Fibroblast of skin of scalp (primary cell): ENCODE measurements at places on chromosomes 16 and 17.

- no peak for DNase-seq
Observed at GRCh38 chr17:6639014-6639585, 1.4 kb downstream of the KIAA0753 start.

DNA sequence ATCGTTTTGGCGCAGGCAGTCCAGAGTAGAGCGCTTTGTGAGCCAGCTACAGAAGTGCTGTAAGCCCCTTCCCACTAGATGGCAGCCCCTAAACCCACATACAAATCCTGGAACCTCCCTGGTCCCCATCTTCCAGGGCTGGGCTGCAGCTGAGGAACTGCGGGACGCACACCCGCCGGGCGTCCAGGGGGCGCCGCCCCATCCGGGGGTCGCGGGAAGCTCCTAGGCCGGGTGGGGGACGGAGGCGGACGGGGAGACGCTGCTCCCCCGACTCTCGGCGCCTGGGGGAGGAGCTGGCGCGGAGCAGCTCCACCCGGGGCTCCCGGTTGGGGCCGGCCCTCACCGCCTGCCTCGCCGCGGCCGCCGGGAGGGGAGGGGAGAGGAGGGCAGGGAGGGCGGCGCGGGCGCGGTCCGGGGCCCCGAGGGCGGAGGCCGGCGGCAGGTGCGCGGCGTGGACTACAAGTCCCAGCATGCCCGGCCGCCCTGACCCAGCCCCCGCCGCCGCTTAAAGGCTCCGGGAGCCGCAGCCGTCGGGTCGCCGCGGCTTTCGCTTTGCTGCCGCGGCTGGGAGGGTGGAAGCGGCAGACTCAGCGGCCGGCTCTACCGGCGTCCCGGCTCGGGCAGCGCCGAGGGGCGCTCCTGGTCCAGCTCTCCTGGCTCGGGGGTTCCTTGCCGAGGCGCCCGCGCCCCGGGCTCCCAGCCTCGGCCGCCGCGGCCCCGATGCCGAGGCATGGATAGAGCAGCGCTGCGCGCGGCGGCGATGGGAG, at the start of gene KSR1:
Gene KSR1 (plus strand): TSS at position 535 of the 767 bp plus-strand sequence. CDS start 196 bp downstream, at position 731.
- DNase-seq = peak; percentile 71

DNA sequence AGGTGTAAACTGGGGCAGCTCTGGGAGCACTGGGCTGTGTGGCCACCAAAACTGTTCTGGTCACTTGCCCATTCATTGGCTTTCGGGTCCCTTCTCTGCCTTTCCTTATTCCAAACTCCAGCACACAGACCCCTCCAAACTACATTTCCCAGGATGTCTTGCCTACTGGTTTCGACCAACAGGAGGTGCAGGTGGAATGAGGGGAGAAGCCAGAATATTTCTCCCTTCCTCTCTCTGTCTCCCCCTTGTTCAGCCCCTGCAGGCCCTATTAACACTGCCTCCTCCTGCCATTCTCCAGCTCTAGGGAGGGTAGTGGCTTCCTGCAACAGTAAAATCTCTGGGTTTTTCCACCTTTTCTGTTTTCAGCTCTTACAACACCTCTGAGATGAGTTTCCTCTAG, 13.2 kb upstream of the NAGPA start:
- DNase-seq = no peak

DNA sequence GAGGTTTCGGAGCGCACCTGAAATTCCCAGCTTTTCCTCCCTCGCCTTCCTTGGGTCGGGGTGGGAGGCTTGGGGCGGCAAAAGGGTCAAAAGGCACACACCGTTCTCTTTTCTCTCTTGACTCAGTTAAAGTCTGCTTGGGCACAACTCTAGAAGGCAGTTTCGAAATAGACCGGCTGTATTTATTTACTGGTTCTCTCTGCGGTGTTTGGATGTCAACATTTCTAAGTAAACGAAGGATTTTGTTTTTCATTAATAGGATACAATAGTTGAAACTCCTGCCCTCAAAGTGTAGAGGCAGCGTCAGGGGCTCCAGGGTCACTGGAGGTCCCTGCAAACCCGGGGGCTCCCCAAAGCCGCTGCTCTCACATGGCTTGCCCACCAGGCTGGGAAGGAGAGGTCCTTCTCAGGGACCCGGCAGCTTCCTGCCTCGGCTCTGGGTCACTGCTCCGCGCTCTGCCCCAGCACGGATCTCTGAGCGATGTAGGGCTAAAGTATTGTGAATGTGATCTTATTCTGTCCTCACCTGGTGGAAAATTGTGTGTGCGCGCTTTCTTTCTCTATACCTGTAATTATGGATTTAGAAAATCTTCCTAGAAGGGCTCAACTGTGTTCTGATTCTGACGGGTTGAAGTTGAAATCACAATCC, 952 bp downstream of the BMERB1 start:
- no peak for DNase-seq

DNA sequence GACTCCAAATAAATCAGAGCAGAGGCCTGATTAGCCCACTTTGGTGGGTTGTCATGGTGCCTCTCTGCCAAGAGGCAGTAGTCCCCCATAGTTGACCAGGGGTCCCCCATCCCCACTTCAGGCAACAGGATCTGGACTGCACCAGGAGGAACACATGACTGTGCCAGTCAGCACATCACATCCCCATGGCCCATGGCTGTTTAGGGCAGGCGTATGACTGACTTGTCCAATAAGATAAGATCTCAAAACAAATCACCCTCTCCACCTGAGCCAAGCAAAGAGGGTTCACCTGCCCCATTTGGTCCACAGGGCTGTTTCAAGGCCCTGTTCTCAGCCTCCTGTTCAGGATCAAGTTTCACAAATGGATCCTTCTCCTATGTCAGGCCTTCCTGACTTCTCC, 93.3 kb downstream of the C16orf78 start:
- DNase-seq = no peak

- DNase-seq = no peak
Observed at GRCh38 chr16:19304750-19305149, 19.2 kb downstream of the CLEC19A start.

DNA sequence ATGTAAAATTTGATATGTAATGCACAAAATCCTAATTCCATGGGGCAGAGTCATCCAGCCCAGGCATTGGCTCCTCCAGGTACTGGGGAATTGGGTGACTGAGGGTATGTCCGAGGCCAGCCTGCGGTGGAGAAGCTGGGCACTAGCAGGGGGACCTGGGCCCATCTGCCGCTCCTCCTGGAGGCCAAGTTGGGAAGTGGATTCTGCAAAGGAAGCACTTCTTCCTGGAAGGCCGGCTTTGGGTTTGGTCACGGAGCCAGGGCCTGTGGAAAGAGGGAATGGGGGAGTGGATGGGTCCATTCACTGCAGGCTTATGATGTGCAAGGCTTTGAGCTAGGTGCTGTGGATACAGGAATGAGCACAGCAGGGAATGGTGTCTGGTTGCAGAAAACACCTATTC, 85.8 kb downstream of the GNAO1 start:
- no peak for DNase-seq

DNA sequence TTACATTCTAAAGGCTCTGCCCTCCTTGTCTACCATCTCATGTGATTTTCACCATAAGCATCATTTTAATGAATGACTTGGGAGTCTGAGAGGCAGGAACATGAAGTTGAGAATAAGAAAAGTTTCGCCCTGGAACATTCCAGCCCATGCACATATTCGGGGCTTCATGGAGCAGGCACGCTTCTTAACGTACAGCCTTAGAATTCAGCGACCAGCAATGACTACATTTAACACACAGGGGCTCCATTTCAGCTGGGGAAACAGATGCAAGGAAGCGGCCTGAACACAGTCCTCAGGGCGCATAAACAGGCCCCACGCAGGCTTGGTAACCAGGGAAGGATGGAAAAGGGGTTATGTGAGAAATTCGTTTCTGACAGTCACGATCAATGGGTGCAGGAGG, 357.4 kb downstream of the SLC39A11 start:
- no peak for DNase-seq

DNA sequence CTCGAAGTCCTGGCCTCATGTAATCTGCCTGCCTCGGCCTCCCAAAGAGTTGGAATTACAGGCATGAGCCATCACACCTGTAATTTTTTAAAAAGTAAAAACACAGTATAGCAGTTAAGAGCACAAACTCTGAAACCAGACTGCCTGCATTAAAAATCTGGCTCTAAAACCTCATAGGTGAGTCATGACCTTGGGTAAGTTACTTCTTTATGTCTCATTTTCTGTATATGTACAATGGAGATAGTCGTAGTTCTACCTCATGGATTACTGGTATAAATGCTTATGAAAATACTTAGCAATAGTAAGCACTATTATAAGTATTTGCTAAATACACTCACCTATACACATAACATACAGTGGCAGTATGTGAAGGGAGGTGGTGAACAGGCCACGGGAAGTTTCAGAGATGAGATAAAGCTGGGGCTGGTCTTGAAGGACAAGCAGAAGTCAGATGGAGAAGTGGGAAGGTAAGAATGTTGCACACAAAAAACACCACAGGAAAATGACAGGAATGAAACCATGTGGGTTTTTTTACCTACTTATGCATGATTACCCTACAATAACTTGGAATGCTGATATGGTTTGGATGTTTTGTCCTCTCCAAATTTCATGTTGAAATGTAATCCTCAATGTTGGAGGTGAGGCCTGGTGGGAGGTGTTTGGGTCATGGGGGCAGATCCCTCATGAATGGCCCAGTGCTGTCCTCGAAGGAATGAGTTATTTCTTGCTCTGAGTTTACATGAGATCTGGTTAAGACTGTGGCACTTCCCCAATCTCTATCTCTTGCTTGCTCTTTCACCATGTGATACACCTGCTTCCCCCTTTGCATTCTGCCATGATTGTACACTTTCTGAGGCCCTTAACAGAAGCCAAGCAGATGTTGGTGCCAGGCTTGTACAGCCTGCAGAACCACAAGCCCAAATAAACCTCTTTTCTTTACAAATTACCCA, 33.9 kb downstream of the ZNF652 start:
- DNase-seq = no peak

GRCh38 chr16:74275711-74276110, 20.9 kb upstream of the PSMD7 start:
- no peak for DNase-seq

DNA sequence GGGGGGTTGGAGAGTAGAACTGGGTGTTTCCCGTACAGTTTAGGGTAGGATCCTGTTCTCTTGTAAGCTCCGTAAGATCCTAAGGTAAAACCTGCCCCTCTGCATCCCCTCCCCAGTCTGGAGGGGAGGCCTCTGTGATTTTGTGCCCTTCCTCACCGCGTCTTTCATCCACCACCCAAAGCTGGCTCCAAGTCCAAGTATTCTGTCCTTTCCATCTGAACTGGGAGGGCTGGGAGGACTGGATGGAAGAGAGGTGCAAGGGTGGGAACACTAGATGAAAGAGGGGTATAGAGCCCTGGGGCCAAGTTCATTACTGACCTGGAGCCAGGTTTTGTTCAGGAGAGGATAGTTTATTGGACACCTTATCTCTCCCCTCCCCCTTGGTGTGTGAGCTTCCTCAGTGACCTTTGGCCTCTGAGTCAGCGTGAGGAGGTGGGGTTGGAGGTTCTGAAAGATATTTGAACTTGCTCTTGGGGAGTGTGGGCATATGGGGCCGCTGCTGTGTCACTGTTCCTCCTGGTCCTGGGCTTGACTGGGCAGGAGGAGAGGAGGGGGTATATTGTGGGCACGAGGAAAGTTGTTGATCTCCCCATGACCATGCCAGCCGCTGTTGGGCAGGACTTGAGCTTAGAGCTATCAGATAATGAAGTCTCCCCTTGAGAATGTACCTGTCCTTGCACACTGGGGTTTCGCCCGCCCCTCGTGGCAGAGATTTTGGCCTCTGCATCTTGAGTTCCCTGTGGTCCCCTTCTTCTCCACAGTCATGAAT, 1.6 kb downstream of the LASP1 start:
- DNase-seq = peak; percentile 70

GRCh38 chr17:34384271-34384670, 21.2 kb upstream of the CCL1 start:
- DNase-seq = no peak

DNA sequence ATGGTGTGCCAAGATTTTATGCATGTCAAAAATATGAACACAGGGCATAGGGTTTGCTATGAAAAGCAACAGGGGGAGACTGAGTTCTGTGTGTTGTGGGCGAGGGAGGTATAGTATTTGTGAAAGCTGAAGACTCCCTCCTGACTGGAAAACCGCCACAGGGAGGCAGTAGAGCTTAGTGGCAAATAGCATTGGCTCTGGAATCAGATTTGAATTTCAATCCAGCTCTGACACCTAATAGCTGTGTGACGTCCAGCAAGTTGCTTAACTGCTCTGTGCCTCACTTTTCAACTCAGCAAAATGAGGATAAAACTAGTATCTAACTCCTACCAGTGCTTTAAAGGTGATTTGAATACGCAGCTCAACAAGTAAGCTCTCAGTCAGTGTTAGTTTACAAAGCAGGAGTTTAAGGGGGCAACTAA, 22.0 kb downstream of the KPNA2 start:
- peak; percentile 46 for DNase-seq

DNA sequence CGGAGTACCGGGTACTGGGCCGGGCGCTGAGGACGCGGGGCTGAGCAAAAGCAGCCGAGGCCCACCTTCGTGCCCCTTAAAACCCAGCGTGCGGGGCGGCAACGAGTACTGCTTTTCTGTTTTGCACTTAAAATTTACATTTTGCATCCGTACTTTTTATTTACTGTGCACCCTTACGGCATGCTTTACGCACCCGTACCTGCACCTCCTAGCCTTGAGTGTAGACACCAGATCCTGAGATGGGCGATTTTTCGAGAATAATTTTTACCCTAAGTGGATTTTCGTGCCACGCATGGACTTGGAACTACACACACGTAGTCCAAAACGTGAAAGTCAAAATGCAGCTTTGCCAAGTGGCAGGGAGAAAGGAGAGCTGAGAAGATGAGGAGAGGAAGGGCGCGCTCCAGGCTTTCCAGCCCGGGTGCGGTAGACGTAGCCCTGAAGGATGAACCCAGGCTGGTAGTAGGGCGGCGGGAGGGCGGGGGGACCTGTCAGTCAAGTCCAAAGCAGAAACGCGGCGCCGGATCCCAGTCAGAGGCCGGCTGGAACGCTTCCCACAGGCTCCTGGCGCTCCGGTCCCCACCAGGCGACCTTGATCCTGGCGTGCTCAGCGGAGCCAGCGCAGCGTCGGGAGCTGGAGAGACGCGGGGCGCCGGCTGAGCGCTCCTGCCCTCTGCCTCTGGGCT, 1.2 kb upstream of the CBLN1 start:
- DNase-seq = no peak

- peak; percentile 92 for DNase-seq
Observed at GRCh38 chr17:83189044-83190003, 109.9 kb downstream of the METRNL start.

GRCh38 chr17:57948169-57948554, 7.0 kb downstream of the CUEDC1 start:
- DNase-seq = no peak

- DNase-seq = no peak
Observed at GRCh38 chr17:7557775-7558543, 591 bp upstream of the TNFSF13 start.

- peak; percentile 17 for DNase-seq
Observed at GRCh38 chr17:76153640-76154039, 12.6 kb upstream of the FOXJ1 start.

GRCh38 chr17:47713980-47714700, 18.9 kb upstream of the TBX21 start:
- DNase-seq = no peak

GRCh38 chr16:61798741-61799140, 237.5 kb downstream of the CDH8 start:
- peak; percentile 74 for DNase-seq

- peak; percentile 53 for DNase-seq
Observed at GRCh38 chr16:70576431-70577255, 53.0 kb downstream of the SF3B3 start.
